Endothelial cell of coronary artery (primary cell): ENCODE measurements at places on chromosomes 1 and 21. TPM values are rescaled to one million over a fixed set of nuclear protein-coding genes. Genes with fewer than 3 reads are reported as not detected.

The C21orf58 gene
- total RNA-seq, result 2.8 and 3.7 TPM in 2 replicates

The KIAA0040 gene
- total RNA-seq, result 5.2 and 17.3 TPM in 2 replicates

The FCRL2 gene
- not detected in 2 replicates for total RNA-seq

The OMA1 gene
- total RNA-seq, result 9.6 and 22.5 TPM in 2 replicates

The ZNF697 gene
- 19.3 and 19.7 TPM in 2 replicates for total RNA-seq

The ELF3 gene
- 0.09 and 0.18 TPM in 2 replicates for total RNA-seq

The AMY2A gene
- not detected in 2 replicates for total RNA-seq
